T-helper 1 cell (primary cell): ENCODE measurements at places on chromosomes 2 and 18.

DNA sequence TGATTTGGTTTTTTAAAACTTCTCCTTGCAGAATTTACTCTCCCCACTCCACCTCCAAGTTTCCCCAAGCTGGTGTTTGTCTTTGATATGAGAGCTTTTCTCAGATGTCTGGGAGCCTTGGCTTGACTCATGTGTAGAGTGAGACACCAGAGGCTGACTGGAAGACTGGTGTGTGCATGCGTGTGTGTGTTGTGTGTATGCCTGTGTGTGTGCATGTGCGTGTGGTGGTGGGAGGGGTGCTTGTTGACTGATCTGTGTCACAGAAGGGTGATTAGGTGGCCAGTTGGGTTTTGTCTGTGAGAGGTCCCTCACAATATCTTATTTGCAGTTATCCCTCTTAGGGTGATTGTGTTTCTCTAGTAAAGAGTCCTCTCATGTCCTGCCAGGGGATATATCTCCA is 50.5 kb upstream of the HPCAL1 start:
- DNase-seq, result no peak

DNA sequence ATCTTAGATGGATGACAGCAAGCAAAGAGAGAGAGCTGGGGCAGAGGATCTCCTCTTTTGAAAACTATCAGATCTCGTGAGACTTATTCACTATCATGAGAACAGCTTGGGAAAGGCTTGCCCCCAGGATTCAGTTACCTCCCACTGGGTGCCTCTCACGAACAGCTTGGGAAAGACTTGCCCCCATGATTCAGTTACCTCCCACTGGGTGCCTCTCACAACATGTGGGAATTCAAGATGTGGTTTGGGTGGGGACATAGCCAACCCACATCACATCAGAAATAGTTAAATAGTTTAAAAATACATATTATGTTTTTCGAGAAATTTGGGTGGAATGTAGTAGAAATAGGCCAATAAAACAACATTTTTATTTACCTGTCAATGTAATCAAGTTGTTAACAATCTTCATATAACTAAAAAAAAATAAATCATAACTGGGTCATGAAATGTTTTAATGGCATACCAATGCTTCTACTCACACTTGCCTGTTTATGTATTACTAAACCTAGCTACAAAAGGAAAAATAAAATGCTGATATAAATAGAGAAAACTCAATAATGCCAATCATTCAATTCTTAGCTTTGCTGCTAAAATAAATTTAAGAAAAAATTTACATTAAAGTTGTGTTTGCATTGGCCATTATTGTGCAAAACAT is 608.9 kb downstream of the SUCLG1 start:
- no peak for DNase-seq

- DNase-seq, result no peak
These were observed 1.6 kb upstream of the CXXC1 start for GRCh38 chr18:50289108-50289443.

DNA sequence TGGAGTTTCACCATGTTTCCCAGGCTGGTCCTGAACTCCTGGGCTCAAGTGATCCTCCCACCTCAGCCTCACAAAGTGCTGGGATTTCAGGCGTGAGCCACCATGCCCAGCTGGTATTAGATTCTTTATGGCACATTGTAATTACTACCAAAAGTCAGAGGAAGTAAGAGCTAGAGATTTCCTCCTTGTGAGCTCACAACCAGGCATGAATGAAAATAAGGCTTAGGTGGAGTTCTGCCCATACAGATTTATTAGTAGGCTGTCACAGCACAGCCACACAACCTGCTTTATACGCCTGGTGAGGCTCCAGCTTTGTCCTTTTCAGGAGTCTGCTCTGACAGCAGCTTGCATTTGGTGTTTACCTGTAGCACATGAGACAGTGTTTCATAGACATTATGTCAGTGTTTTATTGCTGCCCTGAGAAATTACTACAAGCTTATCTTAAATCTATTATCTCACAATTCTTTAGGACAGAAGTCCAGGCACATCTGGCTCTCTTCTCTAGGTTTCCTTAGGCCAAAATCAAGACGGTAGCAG is 156.6 kb downstream of the TANC1 start:
- DNase-seq, result no peak

DNA sequence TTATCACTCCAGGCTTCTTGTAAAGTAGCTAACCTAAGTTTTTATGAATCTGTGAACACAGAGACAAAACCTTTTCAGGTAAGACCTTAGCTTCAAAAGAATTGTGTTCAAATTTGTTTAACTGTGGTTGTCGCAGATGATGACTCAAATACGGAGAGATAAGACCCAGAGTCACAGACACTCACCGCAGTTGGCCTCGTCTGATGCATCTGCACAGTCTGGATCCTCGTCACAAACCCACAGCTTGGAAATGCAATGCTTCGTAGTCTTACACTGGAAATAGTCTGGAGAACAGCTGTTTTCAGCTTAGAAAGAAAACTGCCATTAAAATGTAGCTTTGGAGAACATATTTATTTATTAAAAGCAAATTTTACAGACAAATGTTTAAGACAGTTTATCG is 1662.1 kb upstream of the NXPH2 start:
- no peak for DNase-seq

GRCh38 chr2:1835581-1836201 is 91.4 kb upstream of the PXDN start:
- no peak for DNase-seq

- no peak for DNase-seq
These were observed 42.8 kb upstream of the GALR1 start for GRCh38 chr18:77206676-77207374.

GRCh38 chr2:229780856-229781773 is 66.8 kb upstream of the DNER start:
- DNase-seq, result no peak

GRCh38 chr2:59888015-59888414 is 665.4 kb downstream of the BCL11A start:
- DNase-seq, result no peak

- no peak for DNase-seq
These were observed 32.3 kb downstream of the MYO5B start for GRCh38 chr18:50162486-50163304.

GRCh38 chr2:149061133-149061745 is 22.7 kb downstream of the LYPD6B start:
- DNase-seq, result no peak

GRCh38 chr2:197946562-197946961 is 142.2 kb downstream of the PLCL1 start:
- DNase-seq, result no peak

DNA sequence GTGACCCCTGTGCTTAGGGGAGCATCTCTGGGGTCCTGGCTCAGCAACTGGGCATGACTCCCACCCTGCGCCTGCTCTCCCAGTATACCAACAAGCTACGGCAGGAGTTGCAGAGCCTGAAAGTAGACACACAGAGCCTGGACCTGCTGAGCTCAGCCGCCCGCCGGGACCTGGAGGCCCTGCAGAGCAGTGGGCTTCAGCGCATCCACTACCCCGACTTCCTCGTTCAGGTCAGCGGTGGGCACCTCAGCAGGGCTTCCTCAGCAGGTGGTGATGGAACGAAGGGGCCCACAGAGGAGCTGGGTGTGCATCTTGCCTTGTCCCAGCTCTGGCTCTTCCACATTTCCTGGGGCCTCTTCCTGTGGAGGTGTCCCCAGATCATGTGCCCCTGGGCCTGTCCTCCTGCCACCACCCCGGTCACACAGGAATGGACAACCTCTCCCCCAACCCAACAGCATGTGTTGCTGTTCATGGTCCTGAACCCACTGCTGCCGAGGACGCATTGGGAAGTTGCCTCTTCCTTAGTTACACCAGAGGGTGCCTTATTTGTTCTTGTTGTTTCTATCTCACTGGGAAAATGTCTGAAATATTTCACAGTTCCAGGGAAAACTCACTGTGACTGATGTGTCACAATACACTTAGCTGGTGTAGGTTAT is 10.8 kb downstream of the PROM2 start:
- no peak for DNase-seq

DNA sequence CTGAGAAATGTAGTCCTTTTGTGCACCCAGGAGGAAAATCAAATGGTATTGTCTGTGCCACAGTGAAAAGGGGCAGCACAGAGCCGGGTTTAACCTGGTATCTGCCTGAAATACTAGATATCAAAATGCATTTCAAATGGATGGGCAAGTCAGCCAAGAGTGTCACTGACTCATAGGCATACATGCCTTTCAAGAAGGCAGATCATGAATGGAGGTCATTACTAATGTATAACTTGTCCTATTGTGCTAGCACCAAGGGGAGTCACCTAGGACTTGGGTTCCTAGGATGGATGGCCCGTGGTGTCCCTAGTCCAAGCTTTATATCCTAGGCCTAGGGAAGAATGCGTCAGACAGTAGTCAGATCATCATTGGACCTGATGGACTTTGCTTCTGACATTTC is 49.9 kb downstream of the TCF7L1 start:
- DNase-seq, result no peak

DNA sequence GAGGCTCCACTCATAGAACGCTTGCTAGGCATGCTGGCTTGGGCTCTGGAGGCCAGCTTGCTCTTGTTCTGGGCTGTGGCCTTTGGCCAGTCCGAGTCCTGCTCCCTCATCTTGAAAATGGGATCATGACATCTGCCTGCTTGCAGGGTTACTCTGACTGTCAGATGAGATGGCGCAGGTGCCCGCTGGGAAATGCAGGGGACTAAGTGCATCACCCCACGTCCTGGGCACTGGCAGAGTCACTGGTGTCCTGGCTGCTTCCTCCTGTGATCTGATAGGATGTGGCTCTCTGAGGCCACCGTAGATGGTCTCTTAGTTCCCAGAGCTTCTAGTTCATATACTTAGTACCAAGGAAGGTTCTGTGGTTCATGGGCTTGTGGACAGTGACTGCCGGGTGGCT is 18.5 kb downstream of the LDLRAD4 start:
- DNase-seq, result no peak

- DNase-seq, result no peak
These were observed 2.3 kb downstream of the CETN1 start for GRCh38 chr18:582465-582864.

GRCh38 chr18:26863122-26863879 is 2.2 kb downstream of the AQP4 start:
- DNase-seq, result no peak

DNA sequence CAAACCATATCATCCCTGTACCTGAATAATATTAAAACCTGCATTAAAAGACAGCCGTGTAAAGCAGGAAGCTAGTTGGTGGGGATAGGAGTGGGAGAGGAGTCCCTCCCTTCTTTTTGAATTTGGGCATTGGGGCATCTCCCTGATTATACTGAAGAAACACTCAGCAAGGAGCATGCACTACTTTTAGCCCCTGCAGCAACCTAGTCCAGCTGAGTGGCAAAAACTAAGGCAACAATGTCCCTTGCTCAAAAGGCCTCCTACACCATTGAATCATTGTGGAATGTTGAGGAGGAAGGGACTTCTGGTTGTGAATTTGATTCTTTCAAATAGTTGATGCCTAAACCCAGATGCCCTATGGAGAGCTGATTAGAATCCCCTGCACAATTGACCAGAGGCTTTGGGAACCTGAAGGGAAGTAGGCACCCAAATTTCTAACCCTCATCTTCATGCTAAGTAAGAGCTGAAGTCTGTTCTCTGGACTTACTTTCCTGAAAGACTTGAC is 111.7 kb downstream of the DDX1 start:
- no peak for DNase-seq

GRCh38 chr2:10620481-10620880 is 69.3 kb downstream of the NOL10 start:
- DNase-seq, result no peak

DNA sequence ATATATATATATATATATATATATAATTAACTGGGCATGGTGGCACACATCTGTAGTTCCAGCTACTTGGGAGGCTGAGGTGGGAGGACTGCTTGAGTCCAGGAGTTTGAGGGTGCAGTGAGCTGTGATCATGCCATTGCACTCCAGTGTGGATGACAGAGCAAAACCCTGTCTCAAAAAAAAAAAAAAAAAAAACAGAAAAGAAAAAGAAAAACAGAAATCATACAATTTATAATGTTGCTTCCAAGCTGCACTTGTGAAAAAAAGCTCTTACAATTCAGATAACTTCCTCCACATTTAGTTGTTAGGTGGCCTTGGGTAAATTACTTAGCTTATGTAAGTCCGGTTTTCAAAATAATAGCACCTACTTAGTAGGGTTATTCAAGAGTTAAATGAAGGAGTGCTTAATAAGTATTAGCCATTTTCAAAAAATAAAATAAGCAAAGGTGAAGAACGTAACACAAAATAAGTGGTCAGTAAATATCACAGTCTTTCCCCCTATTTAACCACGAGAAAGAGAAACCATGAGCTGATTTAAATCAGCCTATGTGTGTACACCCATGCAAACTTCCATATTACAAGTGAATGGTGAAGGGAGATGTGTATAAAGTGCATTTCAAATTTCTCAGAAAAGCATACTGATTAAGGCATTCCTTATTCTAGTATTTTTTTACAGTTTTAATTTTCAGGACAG is 2.3 kb downstream of the WIPF1 start:
- DNase-seq, result no peak

- DNase-seq, result no peak
These were observed 1073.9 kb upstream of the CDH2 start for GRCh38 chr18:29250843-29251242.

DNA sequence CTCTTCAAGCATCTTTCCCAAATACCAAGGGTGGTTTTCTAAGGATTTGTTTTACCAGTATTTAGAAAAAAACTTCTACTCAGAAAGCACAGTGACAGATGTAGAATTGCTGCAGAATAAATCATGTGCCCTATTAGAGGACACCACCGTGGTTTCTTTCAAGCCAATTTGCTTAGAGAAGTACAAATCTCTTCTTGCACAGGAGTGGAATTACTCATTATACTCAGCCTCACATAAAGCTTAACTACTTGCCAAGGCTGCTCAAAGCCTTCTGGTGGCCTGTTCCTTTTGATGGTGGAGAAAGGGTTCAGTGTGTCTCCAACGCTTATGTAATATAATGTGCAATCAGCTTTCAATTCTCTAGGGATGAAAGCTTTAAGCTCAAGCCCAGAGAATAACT is 66.5 kb upstream of the CTNNA2 start:
- no peak for DNase-seq

DNA sequence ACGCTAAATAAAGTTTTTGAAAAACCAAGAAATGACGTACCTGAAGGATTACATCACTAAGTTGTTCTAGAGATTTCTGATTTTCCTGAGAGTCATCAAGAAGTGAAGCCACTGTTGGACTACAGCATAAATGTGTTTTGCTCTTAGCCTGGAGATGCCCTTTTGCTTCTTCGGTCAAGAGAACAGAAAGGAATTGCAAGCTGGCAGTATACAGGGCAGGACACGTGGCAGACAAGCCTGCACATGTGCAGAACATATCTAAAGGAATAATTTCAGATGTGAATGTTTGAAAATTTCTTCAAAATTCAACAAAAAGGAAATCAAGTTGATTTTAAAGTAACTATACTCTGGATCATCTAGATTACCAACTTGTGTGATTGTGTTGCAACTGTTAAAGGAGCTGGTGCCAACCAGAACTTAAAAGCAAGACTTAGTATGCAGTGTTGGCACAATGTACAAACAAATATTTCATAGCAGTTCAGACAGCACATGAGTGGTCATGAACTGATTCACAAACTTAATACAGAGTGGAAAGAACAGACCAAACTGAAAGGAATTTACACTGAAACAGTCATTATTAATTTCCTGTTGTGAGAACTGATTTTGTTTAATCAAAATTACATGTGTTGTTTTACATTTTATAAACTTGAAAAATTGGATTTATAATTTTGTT is 100.4 kb upstream of the CD226 start:
- DNase-seq, result no peak

- DNase-seq, result no peak
These were observed 1097.2 kb downstream of the BCL11A start for GRCh38 chr2:59456285-59456684.

- no peak for DNase-seq
These were observed 357.6 kb downstream of the SLC4A3 start for GRCh38 chr2:219985017-219985416.
